ENCODE measurements at places on chromosomes 3 and 15.

- DNase-seq = no peak
These were observed 69.2 kb upstream of the TBC1D5 start for GRCh38 chr3:17811646-17812045.

- DNase-seq = no peak
These were observed 71.7 kb upstream of the VGLL3 start for GRCh38 chr3:87062685-87063084.

- DNase-seq = no peak
These were observed 23.4 kb downstream of the TMEM202 start for GRCh38 chr15:72421484-72421883.

GRCh38 chr15:45187894-45188830 is at the start of gene SHF:
TSS of gene SHF (minus strand) at chr15:45187966. CDS start at chr15:45187951, 15 bp downstream.
- DNase-seq = peak; percentile 55

All from activated B cell treated with CpG ODN at 0.5 μM for 24 hours (primary cell).